CD4-positive, alpha-beta T cell treated with Interleukin-12 subunit alpha and Interleukin-12 subunit beta, for 1 hour (primary cell): ENCODE measurements at places on chromosomes 6 and 20.

GRCh38 chr20:59664421-59664941 is 60.1 kb downstream of the PHACTR3 start:
- DNase-seq: no peak

- no peak for DNase-seq
Measured at GRCh38 chr20:6940048-6940447, 172.6 kb downstream of the BMP2 start.

- no peak for DNase-seq
Measured at GRCh38 chr6:158158123-158158522, 9.9 kb downstream of the SERAC1 start.

DNA sequence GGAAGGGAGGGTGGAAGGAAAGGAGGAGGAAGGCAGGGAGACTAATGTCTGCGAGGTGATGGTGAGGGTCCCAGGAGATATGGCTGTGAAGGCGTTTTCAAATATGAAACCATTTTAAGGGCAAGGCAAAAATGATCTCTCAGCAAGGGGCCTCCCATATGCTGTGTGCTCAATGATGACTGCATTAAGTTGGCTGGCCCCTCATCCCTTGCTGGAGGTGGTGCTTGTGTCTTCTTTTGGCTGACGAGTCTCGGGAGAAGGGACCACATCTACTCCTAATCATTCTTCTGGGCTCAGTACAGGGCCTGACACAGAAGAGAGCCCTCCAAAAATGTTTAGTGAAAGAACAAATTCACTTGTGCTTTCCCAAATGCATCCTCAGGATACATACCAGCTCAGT is 23.0 kb upstream of the MRPS18A start:
- no peak for DNase-seq

GRCh38 chr6:149031859-149032598 is 285.2 kb downstream of the UST start:
- DNase-seq: peak; percentile 22

DNA sequence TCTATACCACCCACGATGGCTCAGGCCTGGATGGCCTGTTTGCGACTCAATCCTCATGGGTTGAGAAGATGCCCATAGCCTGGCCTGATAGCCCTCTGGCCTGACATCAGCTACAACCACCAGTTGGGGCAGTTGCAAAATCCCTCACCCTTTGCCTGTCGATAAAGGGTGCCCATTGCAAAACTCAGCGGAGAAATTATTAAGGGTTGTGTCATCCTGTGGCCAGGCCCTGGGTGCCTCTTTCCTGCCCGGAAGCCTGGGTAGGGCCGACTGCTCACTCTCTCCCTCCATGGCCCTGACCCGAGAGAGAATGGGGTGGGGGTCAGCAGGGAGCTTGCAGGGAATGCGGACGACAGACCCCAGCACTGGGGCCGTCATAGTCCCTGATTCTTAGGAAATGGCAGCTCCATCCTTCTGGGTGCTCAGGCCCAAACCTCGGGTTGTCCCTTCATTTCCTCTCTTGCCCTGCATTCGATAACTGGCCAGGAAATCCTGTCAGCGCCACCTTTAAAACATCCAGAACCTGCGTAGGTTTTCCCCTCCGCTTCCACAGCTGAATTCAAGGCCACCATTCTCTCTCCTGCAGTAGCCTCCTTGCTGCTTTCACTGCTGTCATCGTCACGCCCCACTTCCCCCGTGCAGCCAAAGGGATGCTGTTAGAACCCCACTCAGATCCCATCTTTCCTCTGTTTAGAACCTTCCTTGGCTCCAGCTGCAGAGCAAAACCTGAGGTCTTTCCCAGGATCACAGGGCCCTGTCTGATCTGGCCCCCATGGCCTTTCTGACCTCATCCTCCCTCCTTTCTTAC is 31.1 kb downstream of the CEBPB start:
- DNase-seq: no peak

DNA sequence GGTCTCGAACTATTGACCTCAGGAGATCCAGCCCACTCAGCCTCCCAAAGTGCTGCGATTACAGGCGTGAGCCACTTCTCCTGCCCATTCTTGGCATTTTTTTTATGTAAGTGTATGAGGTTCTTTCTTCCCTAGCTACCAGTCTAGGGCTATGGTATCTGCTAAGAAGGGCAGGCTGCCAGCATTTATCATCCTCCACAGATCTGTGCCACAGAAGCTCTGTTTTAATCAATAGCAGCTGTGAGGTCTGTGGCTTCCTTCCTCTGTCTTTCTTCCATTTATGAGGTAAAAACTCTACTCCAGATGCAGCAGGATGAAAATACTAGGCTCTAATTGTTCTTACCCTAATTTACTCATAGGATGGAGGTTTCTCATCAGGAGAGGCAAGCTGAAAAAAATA is 1382.4 kb upstream of the ADGRB3 start:
- DNase-seq: no peak

GRCh38 chr6:134258849-134259306 is 59.0 kb downstream of the SGK1 start:
- no peak for DNase-seq

GRCh38 chr20:46215913-46216707 is 92.2 kb downstream of the CDH22 start:
- no peak for DNase-seq

DNA sequence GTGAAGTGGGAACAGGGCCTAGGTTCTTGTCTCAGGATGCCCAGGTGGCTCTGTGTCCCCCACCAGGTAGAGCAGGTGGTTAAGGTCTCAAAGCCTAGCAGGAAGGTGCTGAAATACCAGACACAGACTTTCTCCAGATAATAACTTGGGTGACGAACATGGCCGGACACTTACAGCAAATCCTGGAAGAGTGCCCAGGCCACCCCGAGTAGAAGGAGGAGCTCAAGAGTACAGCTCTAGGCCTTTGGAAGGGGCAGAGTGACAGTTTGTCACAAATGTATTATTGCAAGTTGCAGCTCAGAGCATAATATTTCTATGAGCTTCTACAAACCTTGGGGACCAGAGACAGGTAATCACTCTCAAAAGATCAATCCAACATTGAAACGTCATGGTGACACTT is 251.6 kb upstream of the SOX4 start:
- DNase-seq: no peak

GRCh38 chr6:128491610-128492206 is 28.7 kb downstream of the PTPRK start:
- DNase-seq: no peak

- no peak for DNase-seq
Measured at GRCh38 chr6:96659084-96659845, 96.3 kb downstream of the FHL5 start.

- no peak for DNase-seq
Measured at GRCh38 chr6:35857853-35858252, 52.7 kb downstream of the LHFPL5 start.

DNA sequence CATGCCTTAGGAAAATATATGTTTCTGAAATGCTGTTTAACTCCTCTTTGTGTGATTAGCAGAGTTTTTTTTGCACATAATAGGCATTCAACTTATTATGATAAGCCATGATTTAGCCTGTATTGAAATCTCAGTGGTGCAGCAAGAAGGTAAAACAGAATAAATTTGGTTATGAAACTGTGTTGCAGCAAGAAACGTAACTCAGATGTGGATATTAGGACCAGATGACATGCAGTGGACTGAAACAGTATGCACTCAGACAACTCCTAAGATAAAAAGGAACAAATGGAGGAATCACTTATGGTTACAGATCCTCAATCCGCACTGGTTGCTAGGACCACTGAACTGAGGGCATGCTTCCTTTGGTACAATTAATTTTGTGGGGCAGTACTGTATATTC is 254.2 kb upstream of the HSF2 start:
- DNase-seq: no peak

DNA sequence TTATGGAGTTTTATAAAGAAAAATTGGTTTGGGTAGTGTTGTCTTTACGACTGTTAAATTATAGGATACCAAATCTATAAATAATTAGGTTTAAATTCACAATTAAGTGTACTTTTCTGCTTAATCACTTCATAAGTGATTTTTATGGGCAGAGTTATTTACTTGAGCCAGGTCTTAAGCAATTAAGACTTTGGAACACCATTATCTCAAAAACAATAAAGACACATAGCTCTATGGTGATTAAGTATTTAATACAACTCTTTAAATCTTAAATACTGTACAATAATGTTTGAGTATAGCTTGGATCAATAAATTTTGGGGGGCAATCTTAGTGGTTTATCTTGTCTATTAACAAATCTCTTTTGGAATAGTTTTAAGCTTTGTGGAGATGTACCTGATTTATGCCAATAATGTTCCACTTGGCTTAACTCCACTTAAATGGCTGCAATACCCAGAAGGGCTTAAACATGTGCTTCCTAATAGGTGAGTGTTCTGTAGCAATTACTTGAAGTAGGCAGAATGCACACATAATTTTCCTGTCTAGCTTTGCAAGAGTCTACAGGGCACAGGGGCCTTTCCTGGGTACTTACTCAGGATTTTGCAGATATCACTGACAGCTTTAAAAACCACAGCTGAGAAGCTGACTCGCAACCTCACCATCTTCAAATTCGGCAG is 7.5 kb downstream of the FERMT1 start:
- DNase-seq: no peak

DNA sequence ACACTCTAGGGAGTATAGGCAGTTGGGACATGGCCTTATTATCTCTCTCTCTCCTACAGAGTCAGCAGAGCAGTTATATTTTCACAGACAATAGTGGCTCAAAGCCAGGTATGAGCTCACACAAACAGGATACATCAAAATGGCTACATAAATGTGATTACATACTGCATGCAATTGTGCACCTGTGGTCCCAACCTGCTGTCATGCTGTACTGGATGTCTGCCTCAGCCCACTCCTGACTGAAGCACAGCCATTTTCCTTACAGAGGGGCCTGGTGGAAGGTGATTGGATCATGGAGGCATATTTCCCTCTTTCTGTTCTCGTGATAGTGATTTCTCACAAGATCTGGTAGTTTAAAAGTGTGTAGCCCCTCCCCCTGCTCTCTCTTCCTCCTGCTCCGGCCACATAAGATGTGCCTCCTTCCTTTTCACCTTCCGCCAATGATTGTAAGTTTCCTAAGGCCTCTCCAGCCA is 37.0 kb upstream of the SAMHD1 start:
- peak; percentile 23 for DNase-seq

- no peak for DNase-seq
Measured at GRCh38 chr6:37538107-37538506, 38.4 kb upstream of the CCDC167 start.

DNA sequence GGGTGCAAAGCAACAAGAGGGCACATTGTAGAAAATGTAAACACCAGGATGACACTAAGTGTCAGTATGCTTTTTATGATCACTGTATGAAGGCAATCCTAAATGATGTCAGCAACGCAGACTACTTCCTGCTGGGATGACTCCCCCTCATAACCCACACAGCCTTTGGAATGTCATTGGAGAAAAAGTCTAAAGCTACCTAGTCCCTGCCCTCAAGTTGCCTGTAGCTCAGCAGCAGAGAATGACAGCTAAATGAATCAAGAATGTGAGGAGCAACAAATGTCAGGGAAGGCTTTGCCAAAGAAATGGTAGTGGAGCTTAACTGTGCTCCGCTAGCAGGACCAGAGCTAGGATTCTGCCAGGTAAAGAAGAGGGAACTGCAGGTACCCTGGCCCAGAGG is 555.6 kb downstream of the CD83 start:
- DNase-seq: no peak

GRCh38 chr20:62730481-62730880 is 21.8 kb downstream of the NTSR1 start:
- no peak for DNase-seq

GRCh38 chr6:132132924-132133639 is 181.9 kb upstream of the CCN2 start:
- no peak for DNase-seq

GRCh38 chr20:52789716-52790115 is 182.4 kb upstream of the TSHZ2 start:
- DNase-seq: no peak

GRCh38 chr6:87473419-87473903 is 687 bp downstream of the SLC35A1 start:
- peak; percentile 61 for DNase-seq

DNA sequence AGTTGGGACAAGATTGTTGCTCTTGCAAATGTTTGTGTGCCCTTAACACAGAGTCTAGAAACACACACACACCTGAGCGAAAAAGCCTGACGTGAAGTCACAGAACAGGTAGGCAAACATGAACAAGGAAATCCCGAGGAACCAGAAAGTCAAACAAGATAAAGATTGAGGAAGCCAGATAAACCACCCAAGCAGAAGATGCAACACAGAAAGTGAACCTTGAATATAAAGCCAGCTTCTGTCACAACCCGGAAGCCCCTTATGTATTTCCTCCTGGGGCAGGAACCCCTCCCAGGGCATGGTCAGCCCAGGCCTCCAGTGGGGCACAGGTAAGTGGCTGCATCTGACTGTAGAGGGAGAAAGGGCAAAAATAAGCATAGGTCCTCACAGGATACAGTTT is 158.2 kb upstream of the SUPT3H start:
- no peak for DNase-seq

- DNase-seq: no peak
Measured at GRCh38 chr6:89768324-89768723, 51.3 kb downstream of the MDN1 start.

- peak; percentile 51 for DNase-seq
Measured at GRCh38 chr6:13302751-13303667, 25.3 kb downstream of the TBC1D7 start.

GRCh38 chr6:136764517-136764993 is 27.7 kb downstream of the MAP3K5 start:
- DNase-seq: peak; percentile 45

GRCh38 chr6:167946604-167947003 is 50.9 kb upstream of the KIF25 start:
- no peak for DNase-seq

- no peak for DNase-seq
Measured at GRCh38 chr6:107692351-107692750, 131.8 kb downstream of the SCML4 start.

GRCh38 chr20:48186915-48187314 is 401.6 kb upstream of the SULF2 start:
- no peak for DNase-seq

- no peak for DNase-seq
Measured at GRCh38 chr20:22807045-22807444, 222.7 kb upstream of the FOXA2 start.

- no peak for DNase-seq
Measured at GRCh38 chr20:22490287-22491193, 93.8 kb downstream of the FOXA2 start.

GRCh38 chr6:167208819-167209576 is 51.2 kb upstream of the GPR31 start:
- no peak for DNase-seq

DNA sequence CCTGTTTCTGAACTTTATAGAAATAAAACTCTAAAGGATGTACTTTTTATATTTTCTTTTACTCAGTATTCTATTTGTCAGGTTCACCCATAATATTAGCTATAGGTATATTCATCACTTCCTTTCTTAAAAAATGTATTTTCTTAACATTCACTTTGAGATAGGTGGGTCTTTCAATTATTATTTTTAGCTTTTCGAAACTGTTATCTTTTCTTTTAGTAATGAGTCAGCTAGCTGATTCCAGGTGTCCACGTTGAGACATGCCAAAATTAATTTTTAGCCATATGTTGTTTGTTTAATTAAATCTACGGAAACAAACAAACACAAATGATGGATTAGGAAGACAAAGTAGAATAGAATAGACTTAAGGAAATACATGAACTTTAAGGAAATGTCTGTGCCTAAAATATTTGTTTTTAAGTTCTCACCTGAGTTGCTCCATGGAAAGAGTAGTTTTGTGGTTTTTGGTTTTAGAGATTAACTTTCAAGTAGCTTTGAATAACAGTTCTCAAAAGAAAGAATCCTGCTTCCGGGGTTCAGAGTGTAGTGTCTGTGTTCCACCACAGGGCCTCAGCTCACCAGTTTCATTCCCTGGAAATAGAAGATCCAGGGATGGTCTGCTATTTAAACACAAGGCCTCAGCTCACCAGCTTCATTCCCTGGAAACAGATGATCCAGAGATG is 435.0 kb downstream of the HAO1 start:
- no peak for DNase-seq
